Metanephros (tissue), 2 donors: ENCODE measurements at places on chromosomes 13 and 19. TPM values are rescaled to one million over a fixed set of nuclear protein-coding genes. Genes with fewer than 3 reads are reported as not detected.

Gene NKPD1
- 0.12 TPM for total RNA-seq

Gene IQCN
- total RNA-seq = 3.3 TPM

Gene GPR18
- total RNA-seq = not detected

Gene CCDC169
- 4.2 TPM for total RNA-seq

Gene FBXO17
- 67.2 TPM for total RNA-seq

Gene YJEFN3
- total RNA-seq = 2.7 TPM
